ENCODE measurements at places on chromosomes 4 and X.
A peak's percentile ranks its signal among the peaks of the same experiment; 100 is the strongest.

GRCh38 chr4:8819473-8820177 lies 52.0 kb downstream of the HMX1 start:
- no peak for DNase-seq

- DNase-seq = no peak
These were observed 2.8 kb downstream of the AREG start for GRCh38 chr4:74447636-74448233.

- no peak for DNase-seq
These were observed 99.6 kb downstream of the GRIA2 start for GRCh38 chr4:157320092-157320491.

GRCh38 chr4:8093587-8094274 lies 64.9 kb downstream of the ABLIM2 start:
- DNase-seq = peak; percentile 5

GRCh38 chr4:4712800-4713528 lies 146.5 kb upstream of the MSX1 start:
- DNase-seq = no peak

DNA sequence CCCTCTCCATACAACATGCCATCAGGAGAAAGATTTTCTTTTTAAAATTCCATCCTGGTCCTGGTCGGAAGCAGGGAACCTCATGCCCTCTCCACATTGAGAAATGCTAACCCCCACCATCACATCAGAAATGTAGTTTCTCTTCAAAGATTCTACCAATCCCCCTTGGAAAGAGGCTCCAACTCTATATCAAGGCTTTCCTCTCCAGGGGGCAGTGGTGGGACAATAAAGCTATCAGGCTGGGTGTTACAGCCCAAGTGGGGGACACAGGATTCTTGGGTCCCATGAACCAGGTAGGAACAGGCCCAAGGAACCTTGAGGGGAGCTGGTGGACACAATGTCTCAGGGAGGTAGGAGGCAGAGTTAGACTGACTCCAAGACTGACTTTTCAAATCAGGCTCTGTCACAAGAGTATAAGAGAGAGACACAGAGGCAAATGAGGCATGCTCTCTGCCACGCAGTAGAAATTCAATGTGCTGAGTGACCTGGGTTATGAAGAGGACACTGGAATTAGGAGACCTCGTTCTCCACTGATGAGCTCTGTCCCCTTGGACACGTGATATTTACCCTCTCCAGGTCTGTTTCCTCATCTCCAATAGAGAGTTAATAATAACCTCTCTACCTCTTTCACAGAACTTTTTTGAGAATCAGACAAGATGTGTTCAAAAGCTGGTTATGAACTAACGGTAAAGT lies 4.5 kb downstream of the GJB1 start:
- DNase-seq = no peak

- no peak for DNase-seq
These were observed 27.6 kb upstream of the MSX1 start for GRCh38 chr4:4831825-4832224.

GRCh38 chrX:57286507-57287251 lies at the start of gene FAAH2:
TSS of gene FAAH2 (plus strand) at chrX:57286706. CDS start at chrX:57286826, 120 bp downstream.
- peak; percentile 24 for DNase-seq

- no peak for DNase-seq
These were observed 20.8 kb downstream of the FGFR3 start for GRCh38 chr4:1813915-1814314.

- DNase-seq = no peak
These were observed 92.2 kb downstream of the HUWE1 start for GRCh38 chrX:53594354-53594753.

DNA sequence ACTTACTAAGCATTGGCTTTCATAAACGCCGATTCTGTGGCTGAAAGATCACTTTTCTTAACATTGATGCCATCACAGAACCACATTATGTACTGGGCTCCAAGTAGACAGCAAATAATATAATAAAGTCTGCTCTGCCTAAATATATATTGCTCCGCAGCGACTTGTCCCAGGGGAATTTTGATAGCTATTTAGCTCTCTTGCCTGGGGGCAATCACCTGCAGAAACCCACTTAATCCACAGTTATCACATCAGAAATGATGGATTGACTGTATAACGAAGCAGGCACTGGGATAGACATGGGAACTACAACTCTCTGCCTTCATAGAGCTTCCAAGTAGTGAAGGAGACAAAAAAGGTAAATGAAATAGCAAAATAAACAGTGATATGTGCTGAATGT lies 48.0 kb upstream of the MYOZ2 start:
- no peak for DNase-seq

DNA sequence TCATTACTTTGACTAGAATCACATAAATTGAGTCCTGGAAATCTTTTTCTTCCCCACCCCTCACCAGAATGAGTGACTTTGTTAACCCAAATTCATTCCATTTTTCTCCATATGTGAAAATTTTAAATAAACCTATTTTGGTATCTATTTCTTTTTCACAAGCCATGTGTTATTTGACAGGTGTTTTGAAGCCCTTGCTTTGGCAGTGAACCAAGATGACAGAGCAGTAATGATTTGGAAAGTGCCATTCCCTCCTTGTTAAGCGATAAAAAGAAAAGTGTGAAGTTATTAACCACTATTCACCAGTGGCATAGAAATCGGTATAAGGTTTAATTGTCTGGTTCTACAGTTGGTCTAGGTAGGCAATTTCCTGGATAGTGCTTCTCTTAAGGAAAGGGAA lies 66.1 kb downstream of the POLA1 start:
- no peak for DNase-seq

DNA sequence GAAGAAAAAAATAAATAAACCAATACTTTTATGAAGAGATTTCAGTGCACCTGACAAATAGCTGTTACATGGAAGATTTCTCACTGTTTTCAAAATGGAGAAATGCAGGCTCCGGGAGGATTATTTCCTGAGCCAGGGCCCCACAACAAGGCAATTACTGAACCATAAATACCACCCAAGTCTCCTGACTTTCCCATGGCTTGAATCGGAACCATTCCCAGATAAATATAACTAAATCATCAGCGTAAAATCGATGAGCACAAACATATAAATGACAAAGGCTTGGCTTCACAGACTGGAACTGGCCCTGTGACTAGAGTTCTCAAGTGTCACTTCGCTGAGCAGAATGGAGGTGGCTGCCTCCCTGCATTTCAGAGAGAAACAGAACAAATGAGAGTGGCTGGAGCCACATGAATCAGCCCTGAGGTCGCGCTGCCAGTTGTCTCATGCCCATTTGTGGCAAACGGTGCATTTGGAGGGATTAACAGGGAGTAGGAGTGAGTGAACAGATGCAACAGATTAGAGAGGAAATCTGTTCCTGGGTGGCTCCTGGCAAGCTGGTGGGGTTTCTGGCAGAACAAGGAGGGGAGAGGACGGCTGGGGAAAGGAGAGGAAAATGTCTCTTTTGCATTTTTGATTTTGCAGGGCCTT lies 57.3 kb upstream of the STIM2 start:
- no peak for DNase-seq

- no peak for DNase-seq
These were observed 49.3 kb downstream of the LIMCH1 start for GRCh38 chr4:41587286-41587685.

GRCh38 chrX:153875391-153876111 lies 10.4 kb downstream of the L1CAM start:
- DNase-seq = peak; percentile 42

DNA sequence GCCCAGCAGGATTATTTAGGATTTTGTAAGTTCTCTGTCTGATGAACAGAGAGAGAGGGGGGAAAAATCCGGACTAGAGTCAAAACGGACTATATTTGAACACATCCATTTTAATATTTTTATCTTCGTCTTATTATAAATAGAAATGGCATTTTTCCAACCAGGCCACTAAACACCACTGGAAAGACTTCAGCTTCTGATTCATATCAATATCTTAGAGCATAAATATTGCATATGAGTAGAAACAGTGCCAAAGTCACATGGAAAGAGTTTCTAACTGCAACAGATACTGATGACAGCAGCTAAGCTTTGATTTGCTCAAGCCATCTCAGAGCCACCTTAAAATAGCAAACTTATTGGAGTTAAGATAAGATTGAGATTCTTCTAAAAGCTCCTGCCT lies 456 bp downstream of the PPARGC1A start:
- no peak for DNase-seq

DNA sequence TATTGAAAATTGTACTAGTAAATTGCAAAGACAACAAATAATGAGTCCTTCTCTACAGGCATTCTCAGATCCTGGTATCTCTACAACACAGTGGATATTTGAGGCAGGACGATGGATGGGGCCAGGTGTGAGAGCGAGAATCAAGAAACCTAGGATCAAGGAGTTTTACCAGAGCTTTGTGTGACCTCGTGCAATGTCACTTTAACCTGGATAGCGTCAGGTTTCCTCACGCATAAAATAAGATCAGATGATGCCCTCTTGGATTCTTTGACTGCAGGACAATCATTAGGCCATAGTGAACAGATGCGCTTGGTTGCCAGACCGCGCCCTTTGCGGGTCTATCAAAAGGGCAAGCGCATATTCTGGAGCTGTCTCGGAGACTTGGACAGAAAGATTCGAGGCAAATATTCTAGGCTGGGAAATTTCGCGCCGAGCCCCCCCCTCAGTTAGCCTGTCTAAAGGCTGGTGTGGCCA lies 66.6 kb downstream of the FBXO8 start:
- DNase-seq = no peak
